ENCODE measurements at places on chromosomes 3 and 15.

- DNase-seq: no peak
Measured at GRCh38 chr3:36988356-36988755, 4.6 kb downstream of the EPM2AIP1 start.

- no peak for DNase-seq
Measured at GRCh38 chr3:166734734-166735133, 645.4 kb downstream of the ZBBX start.

DNA sequence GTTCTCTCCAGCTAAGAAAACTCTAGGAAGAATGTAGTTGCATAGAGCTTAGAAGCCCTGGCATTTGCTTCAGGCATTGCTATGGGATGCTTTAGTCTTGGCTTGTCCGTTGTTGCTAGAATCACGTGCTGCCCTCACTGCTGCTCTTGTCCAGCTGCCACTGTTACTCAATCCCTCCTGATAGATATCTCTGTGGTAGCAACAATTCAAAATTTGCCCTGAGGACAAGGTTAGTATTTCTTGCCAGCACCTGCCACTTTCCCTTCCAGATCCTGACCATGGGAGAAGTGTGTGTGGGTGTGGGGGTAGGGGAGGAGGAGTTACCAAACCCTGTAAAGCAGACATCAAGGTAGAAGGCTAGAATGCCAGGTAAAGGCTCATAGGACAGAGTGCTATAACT, 113.8 kb downstream of the PPM1L start:
- no peak for DNase-seq

DNA sequence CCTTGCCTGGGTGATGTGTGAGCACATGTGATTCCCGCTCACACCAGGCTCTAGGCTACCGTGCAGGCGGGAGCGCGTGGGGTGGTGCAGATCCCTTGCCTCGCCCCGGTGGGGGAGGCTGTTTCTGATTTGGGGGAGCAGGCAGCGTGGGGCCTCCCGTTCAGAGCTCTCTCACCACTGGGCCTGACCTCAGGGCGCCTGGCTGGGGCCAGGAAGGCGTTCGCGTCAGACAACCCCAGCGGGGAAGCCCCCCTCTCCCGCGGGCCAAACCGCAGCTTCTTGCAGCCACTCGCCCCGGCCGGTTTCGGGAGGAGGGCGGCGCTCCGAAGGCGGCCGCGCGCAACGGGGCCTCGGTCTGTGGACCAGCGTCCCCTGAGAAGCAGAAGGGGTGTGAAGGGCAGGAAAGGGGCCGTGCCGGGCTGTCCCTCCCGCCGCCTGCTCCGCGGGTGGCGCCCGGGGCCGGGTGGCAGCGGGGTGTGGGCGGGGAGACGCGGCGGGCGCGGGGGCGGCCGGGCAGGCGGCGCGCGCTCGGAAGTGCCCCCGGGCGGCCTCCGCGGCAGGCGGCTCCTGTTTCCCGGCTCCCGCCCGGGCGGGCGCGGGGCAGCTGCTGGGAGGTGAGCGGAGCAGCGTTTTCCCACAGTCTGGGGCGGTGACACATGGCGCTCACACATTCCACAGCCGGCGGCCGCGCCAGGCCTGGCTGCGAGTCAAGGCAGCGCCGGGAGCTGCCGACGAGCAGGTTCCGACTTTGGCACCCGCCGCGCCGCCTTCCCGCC, 65.1 kb upstream of the HES1 start:
- peak; percentile 43 for DNase-seq

- no peak for DNase-seq
Measured at GRCh38 chr15:57149196-57149595, 227.1 kb upstream of the CGNL1 start.

DNA sequence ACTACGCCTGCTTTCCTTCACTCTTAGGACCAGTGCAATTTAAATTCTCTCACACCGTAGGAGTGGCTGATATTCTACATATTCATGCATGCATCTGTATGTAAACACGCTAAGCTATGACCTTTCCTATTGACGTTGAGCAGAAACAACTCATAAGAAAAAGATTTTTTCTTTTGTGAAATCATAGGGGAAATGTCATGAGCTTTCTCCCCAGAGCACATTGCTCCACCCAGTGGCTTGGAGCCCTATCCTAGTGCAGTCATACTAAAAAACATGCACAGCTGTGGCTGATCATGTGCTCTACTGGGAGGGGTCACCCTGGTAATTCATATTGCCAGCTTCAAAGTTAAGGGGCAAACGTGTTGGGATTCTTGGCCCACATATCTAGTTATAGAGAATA, 1.8 kb upstream of the MESD start:
- DNase-seq: no peak

DNA sequence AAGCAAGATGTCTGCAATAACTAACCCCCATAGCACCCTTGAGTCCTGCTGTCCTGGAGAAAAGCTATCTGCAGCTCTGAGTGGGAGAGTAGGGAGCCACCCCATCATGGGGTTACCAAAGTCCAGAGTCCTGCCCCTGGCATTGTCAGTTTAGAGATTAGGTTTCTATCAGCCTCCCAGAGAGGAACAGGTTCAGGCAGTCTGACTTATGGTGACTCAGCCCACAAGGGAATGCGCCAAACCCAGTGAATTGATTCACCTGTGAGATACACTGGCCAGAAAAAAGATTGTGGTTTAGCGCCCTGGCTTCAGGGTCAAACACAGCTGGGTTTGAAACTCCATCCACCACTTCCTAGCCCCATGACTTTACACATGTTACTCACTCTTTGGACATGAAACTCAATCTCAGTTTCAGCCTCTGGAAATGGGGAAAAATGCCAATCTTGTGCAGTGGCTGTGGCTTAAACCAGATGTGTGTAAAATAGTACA, 263.6 kb upstream of the HES1 start:
- DNase-seq: no peak

DNA sequence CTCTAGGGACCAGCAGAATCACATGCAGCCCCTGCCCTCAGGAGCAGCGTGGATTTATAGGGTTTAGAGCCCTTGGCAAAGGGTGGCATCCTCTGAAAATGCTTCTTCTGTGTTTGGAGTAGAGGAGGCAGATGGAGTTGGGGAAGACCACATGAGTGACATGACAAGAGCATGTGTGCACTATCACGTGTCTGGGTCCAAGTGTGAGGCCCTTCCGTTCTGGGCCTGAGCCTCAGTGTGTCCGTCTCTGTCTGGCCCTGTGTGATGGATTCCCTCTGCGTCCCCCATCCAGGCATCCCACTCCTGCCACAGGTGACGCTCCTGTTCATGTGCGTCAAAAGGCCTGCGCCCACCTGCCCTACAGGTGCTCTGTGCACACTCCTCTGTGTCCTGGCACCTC, 30.1 kb downstream of the FGD5 start:
- no peak for DNase-seq

GRCh38 chr3:15756505-15756904, 41.3 kb downstream of the ANKRD28 start:
- DNase-seq: no peak

DNA sequence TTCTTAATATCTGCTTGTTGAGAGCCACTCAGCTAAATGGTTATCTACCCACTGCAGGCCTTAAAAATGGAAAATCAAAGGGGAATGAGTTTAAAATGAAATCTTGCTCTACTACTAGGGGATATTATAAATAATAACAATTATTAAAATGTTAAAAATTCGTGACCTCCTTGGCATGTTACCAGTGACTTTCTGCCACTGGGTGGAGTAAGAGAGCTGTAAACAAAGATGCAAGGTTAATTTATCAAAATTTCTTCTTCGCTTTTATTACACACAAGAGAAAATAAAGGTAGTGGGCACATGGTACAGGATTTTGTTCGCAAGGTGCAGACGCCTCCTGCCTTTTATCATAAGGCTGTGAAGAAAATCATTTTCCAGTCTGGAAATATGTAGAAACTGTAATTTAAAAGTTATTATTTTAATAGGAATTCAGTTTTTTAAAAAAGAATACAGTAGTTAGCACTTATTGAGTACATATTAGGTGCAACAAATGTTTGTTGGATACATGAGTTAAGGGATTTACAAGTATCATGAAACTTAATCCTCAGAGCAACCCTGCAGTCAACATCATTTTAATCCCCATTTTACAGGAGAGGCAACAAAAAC, 272.6 kb downstream of the SUCLG2 start:
- DNase-seq: no peak

- DNase-seq: no peak
Measured at GRCh38 chr3:120432150-120432860, 18.5 kb downstream of the FSTL1 start.

- DNase-seq: no peak
Measured at GRCh38 chr3:177860184-177860583, 662.9 kb upstream of the TBL1XR1 start.

- no peak for DNase-seq
Measured at GRCh38 chr15:95162531-95162930, 931.2 kb downstream of the MCTP2 start.

DNA sequence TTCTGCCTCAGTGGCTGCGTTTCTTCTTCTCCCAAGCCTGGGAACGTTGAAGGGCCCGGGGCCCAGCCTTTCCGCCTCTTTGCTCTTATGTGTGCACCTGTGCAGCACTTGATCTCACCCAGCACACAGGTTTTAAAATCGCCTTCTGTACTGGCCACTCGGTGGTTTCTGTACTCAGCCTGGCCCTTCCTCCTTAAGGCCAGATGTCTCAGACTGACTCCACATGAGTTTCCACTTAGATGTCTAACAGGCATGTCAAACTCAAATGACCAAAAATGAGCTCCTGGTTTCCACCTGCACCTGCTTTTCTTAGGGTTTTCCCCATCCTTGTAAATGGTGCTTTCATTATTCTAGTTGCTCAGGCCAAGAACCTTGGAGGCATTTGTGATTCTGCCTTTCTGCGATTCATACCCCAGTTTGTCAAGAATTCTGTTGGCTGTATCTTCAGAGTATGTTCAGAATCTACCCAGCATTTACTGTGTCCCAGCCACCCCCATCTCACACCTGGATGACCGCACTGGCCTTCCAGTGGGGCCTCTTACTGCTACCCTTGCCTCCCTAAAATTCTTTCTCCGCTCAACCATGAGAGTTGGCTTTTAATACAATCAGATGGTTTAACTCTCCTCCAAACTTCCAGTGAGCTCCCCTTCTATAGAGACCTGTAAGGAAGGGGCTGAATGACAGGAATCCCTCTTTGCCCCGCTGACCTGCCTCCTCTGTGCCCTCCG, 2.2 kb upstream of the TRAK1 start:
- DNase-seq: no peak

DNA sequence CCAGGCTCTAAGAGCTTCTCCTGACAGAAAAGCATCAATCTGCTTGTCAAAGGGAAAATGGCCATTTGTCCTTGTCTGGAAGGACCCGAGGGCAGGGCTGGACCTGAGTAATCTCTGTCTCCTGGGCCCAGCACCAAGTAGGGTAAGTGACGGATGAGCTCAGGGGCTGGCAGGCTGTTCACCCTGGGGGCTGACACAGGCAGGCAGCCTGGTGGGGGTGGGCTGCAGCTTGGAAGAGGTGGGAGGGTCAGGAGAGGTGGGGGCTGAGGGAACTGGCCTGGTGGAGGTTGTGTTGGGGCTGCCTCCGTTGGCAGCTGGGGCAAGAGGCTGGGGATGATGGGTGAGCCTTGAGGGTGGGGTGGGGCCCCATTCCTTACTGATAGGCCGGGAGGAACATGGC, 42.3 kb upstream of the ADPGK start:
- DNase-seq: no peak

GRCh38 chr3:156478891-156479290, 76.0 kb downstream of the SSR3 start:
- no peak for DNase-seq

GRCh38 chr15:52295421-52296001, at the start of gene MYO5C:
MYO5C (minus strand) TSS chr15:52295804; CDS start chr15:52295636, 168 bp downstream.
- no peak for DNase-seq

GRCh38 chr15:78454992-78455391, 17.0 kb downstream of the IREB2 start:
- DNase-seq: no peak

GRCh38 chr15:25863111-25863967, at the start of gene ATP10A:
ATP10A (minus strand) TSS chr15:25863327; CDS start chr15:25863096, 231 bp downstream.
- DNase-seq: no peak

DNA sequence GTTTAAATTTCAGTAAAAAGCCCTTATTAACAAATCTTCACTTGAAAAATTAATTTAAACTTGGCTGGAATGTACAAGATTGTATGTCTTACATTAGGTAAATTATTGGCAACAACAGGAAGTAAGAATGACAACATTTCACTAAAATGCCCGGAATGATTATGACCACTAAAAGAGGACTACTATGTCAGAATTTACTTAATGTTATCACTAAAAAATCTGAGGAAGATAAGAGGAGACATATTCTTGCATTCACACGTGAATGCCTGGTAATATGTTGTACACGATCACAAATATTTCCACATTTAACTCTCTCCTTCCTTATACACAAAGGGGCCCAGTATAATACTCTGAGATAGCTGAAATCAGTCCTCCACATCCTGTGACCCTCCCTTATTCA, 29.7 kb downstream of the VGLL3 start:
- DNase-seq: no peak

- DNase-seq: no peak
Measured at GRCh38 chr3:70306736-70307135, 5.7 kb downstream of the MDFIC2 start.

- DNase-seq: no peak
Measured at GRCh38 chr3:114376516-114377185, 82.8 kb downstream of the TIGIT start.

DNA sequence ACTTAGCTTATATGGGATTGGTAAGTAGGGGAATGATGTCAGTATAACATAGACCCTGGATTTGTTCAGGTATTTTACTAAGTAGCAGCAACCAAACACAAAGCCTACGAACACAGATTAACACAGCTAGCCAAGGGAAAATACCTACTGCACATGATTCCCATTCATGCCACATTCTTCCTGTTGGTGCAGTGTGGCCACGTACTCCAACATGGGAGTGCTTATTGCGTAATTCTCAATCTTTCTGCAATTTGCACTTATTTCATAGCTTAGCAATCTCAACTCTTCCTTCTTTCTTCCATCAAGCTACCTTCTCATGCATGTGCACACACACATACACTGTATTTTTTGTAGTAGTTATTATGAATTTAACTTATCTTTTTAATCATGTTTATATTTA, 186.8 kb downstream of the IL5RA start:
- no peak for DNase-seq

DNA sequence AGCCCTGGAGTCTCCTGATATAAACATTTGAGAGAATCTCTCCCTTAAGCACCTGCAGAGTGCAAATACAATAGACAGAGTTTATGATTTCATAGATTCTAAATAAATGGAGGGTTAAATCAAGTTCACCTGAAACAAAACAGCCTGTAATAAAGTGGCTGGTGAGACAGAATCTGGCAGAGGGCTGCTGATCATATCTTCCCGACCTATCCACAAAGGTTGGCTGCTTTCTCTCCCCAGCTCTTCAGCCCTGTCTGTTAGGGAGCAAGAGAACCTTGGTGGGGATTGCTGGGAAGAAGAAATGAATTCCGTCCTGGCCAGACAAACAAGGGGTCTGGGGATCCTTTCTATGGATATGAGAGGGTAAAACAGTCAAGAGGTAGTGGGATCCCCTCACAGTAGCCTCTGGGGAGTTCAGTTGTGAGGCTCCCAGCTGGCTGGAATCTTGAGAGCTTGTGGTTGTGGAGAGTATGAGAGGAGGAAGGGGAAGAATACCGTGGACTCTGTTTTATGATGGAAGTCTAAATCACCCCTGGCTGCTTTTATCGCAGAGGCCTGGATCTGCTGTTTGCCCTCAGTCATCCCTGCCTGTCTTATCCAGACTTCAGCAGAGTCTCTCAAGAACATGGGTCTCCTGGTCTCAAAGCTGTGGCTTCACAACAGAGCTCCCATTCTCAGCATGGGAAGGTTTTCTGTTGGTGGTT, 451.3 kb downstream of the NTRK3 start:
- DNase-seq: no peak
